ENCODE measurements at places on chromosomes 11 and 22. TPM values are rescaled to one million over a fixed set of nuclear protein-coding genes. Genes with fewer than 3 reads are reported as not detected.

The PTPRCAP gene
- not detected for total RNA-seq

- no peak for DNase-seq
Observed at GRCh38 chr11:57287884-57288283, 36.9 kb downstream of the TNKS1BP1 start.

DNA sequence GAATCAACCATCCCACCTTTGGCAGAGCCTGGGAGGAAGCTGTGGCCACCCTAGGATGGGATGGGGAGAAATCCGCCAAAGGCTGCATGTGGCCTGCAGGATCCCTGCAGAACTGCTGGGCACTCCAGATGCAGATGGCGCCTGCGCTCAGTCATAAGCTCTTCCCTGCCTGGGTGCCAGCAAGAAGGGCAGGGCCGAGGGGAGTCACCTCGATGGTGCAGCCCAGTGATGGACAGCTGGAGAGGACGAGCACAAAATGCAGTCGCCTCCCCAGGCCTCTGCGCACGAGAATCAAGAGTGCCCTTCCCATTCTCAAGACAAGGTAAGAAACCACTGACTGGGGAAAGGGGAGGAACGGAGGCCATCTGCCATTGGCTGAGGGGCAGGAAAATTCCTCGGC is 693.6 kb downstream of the TBC1D22A start:
- DNase-seq = no peak

GRCh38 chr11:116714902-116715301 is 57.9 kb downstream of the BUD13 start:
- DNase-seq = no peak
